NCI-H1436 treated with DMSO at 0.1 percent for 48 hours (cell line): ENCODE measurements at places on chromosomes 6 and 20.
A peak's percentile ranks its signal among the peaks of the same experiment; 100 is the strongest.

DNA sequence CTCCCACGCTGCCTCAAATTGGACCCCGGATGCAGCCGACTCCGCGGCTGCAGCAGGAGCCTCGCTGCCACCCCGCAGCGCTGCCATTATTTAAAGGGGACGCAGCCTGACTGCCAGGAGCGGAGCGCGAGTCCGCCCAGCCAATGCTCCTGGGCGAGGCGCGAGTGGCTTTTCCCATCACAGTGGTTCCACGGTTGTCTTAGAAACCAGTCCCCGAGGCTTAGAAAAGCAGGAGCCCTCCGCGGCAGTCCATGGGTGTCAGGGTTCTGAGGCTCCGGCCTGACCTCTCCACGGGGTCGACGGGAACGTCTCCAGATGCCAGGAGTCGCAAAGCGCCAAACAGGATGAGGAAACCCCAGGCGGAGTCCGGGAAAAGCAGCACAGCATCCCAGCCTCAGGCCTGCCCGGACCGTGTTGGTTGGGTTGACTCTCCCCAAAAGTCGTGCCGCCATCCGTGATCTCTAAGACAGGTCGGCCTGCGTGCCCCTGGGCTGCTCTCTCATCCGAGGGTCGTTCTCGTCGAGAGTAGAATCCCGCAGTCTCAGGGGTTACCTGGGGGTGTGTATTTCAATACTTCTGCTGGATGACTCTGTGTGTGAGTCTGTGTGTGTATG is 975.8 kb upstream of the DEFB115 start:
- no peak for DNase-seq

GRCh38 chr6:111573131-111573883 is 32.4 kb downstream of the TRAF3IP2 start:
- no peak for DNase-seq

DNA sequence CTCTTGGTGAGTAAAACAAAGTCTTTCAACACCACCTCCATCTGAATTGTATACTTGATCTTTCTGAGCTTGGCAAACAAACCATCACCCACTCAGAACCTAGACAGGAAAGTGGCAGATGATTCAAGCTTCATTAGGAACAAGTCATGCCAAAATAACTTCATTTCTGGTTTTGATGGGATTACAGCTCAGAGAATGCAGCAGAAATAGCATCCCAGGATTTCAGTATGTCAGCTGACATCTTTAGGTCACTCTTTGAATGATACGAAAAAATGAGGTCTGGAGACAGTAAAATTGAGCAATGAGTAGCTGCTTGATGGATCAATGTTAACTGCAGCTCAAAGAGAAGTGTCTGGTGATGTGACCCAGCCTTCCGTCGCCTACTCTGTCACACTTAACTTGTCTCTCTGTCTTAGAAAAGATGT is 92.4 kb downstream of the GJA10 start:
- DNase-seq = no peak

- DNase-seq = no peak
Observed at GRCh38 chr6:44102527-44102926, 24.7 kb downstream of the MRPL14 start.

DNA sequence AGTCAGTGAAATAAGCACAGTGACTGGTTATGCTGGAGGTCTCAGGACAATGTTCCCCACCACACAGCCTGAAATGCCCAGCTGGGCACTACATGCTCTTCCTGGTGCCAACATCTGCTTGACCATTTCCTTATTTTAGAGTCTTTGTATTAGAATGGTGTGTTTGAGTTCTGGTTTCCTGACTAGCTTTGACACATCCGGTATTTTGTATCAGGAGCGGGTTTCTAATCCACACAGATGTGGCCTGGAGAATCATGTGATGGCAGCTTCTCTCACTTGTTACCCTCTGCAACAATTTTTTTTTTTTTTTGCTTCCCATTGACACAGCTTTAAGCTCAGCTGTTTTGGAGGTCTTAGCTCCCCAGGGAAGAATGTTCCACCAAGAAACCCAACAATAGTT is 164.5 kb upstream of the CST7 start:
- DNase-seq = no peak

- no peak for DNase-seq
Observed at GRCh38 chr20:51026269-51026668, 3.4 kb upstream of the KCNG1 start.

DNA sequence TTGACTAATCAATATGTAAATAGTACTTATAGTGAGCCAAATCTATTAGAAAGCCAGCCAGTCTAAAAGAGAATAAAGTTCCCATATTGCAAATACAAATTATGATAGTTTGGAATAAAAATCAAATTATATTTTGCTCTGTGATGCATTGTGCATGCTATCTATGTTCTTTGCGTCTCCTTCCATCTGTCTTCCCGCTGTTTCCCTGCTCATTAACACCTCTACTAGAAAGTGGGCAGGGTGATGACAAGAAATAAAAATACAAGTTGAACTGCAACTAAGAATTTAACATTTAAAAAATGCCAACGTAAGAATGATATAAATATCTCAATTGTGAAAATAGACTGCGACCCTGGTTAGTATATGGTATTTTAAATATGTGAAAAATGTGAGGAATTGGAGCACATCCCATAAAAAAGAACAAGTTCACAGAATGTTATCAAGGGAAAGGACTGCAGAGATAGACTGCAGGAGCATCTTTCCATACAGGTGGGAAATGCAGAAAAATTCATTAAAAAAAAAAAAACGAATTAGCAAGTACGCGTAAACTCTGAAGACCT is 157.6 kb upstream of the PDE7B start:
- DNase-seq = no peak

- no peak for DNase-seq
Observed at GRCh38 chr6:1957746-1958145, 287.7 kb downstream of the GMDS start.

GRCh38 chr6:99746261-99746895 is 139.7 kb downstream of the PRDM13 start:
- peak; percentile 74 for DNase-seq

GRCh38 chr20:20003031-20003954 is 13.9 kb upstream of the NAA20 start:
- no peak for DNase-seq

- no peak for DNase-seq
Observed at GRCh38 chr6:27126815-27127537, 120.5 kb upstream of the PRSS16 start.
